T-helper 9 cell (primary cell): ENCODE measurements at places on chromosomes 13 and 19.

- peak; percentile 44 for DNase-seq
These were observed 14.9 kb downstream of the LAIR2 start for GRCh38 chr19:54517483-54517882.

DNA sequence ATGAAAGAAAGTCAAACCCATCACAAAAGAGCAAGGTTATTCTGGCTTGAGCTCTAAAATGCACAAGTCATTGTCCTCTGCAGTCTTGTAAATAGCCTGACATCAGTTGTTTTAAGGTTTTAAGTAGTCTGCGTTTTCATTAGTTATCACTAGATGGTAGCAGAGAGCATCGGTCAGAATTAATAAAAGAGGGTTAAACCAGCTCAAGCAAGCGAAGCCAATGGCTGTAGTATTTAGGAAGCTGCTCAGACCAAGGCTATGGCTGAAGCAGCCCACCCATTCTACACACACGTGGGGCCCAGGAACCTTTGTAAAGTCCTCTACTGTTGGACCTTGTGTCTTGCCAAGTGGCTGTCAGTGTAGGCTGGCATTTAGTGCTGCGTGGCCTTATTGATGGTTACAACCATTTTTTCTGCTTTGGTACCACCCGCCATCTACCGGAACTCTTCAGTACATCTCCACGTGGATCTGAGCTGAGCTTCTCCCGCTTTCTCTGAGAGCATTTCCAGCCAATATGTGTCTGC is 13.3 kb upstream of the ZNF57 start:
- DNase-seq = no peak

DNA sequence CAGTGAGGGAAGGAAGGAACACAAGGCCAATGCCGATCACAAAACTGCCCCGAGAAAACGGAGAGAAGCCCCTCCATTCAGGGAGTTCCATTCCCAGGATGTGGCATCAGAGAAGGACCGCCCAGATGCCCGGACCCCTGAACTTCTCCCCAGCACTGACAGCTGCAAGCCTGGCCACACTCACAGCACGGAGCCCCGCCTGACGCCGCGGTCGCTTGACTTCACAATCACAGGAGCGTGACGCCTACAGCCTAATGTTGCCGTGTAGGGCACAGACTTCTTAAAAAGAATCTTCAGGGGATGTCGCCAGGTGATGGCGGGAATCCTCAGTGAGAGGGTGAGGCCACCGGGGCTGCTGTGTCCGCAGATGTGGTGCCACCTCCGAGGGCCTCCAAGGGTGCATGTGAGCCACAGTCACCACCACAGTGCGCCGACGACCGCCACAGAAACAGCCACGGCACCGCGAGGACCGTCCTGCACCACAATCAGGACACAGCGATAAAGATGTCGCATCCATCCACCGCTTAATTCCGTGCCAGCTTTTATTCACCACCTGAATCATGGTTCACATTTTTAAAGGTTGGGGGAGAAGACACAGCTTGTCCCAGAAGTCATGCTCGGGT is 77.2 kb downstream of the SPACA7 start:
- DNase-seq = no peak

- peak; percentile 37 for DNase-seq
These were observed 7.8 kb upstream of the SERTAD1 start for GRCh38 chr19:40433391-40434216.

GRCh38 chr13:25982907-25983306 is 68.9 kb downstream of the SHISA2 start:
- no peak for DNase-seq

GRCh38 chr13:42377640-42378382 is 105.9 kb downstream of the AKAP11 start:
- DNase-seq = no peak

- no peak for DNase-seq
These were observed 2.1 kb downstream of the P2RY11 start for GRCh38 chr19:10113592-10113963.

DNA sequence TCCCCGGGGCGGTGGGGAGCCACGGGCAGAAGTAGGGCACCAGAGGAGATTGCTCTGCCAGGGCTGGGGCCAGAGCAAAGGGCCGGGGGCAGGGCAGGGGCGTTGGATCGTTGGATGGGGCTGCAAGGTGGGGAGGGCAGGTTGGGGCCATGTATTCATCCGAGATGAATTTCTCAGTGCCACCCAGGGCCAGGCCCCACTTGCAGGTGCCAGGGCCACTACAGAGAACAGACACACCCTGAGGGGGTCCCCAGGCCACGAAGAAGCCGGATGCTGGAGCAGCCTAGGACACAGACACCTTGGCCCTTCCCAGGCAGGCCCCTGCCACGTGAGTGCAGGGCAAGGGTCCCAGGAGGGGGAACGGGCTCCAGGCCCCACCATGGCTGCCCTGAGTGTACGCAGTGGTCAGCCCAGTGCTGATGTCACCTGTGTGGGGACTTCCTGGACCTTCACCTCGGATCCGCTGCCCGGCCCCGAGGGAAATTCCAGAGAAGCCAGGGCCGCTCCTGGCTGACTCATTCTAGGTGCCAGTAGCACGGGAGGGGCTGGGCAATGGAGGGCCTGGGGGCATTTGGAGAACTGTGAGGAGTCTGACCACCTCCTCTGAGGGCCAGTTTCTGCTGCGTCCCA is 9.6 kb upstream of the SBNO2 start:
- no peak for DNase-seq

- DNase-seq = no peak
These were observed 27.2 kb downstream of the COL4A2 start for GRCh38 chr13:110334256-110334655.

DNA sequence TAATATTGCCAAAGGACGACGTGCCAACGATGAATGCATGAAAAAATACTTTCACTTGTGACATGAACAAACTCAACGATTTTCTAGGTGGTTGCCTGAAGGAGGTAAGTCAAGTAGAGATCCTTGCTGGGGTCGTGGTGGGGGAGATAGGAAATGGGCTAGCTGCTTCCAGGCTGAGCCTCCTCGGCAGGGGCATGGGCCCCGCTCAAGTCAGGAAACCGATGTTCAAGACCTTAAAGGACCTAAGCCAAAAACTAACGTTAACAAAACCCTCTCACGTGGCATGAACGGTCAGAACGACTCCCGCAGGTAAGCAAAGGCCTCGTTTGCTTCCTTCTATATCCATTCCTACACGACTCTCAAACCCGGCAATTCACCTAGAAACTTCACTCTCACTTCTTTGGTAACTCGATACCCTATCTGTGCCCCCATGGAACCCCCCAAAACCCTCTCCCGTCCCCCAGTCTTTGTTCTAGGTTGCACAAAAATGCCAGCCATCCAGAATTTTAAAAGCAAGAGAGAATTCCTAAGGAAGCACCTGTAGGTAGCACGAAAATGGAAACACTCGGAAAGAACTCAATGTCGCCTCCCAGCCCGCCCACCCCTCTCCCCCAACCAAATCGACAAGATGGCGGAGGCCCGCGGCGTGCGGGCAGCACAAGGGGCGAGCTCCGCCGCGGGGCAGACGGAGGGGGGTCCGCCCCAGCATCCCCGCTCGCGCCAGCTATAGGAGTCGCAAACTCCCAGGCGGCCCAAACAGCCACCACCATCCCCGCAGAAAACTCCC is 13.6 kb downstream of the ACP4 start:
- DNase-seq = no peak

GRCh38 chr19:4693471-4694121 is 23.5 kb upstream of the MYDGF start:
- DNase-seq = no peak

GRCh38 chr13:31437975-31438374 is 238.2 kb downstream of the B3GLCT start:
- no peak for DNase-seq

- no peak for DNase-seq
These were observed 443.9 kb upstream of the SLC10A2 start for GRCh38 chr13:103510007-103510535.

GRCh38 chr13:110713642-110713952 is at the start of gene ING1:
TSS of gene ING1 (plus strand) at chr13:110713700. CDS start at chr13:110714150, 450 bp downstream.
- no peak for DNase-seq

- no peak for DNase-seq
These were observed 1681.5 kb downstream of the EFNB2 start for GRCh38 chr13:104854007-104854406.

- no peak for DNase-seq
These were observed 146.7 kb downstream of the USP12 start for GRCh38 chr13:27024776-27025492.

DNA sequence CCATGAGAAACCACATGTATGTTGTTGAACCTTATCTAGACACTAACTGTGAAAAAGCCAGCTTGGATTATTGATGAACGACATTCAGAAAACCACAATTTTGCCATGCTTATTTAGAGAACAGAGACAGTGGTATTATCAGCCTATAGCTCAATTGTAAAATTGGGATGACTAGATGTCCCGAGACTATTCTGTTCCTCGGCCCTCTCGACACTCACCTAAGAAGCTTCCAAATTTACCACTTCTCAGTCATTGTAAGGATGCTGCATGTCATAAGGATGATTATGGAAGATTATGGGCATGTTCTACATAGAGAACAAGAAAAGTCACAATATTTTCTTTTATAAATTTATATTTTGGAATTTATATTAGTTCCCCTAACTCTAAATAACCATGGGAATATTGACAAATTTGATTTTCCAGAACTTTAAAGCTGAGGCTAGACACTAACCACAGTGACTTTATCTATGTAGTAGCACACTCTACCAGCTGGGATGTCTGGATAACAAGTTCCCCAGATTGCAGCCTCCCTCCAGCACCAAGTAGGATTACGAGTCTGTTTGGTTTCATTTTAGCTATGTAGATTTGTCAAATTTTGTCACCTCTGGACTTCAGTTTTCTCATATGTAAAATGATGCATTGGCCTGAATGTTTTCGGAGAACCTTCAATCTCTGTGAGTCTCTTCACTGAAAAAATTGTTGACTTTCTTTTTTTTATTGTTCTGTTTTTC is 513.6 kb downstream of the IRS2 start:
- no peak for DNase-seq

DNA sequence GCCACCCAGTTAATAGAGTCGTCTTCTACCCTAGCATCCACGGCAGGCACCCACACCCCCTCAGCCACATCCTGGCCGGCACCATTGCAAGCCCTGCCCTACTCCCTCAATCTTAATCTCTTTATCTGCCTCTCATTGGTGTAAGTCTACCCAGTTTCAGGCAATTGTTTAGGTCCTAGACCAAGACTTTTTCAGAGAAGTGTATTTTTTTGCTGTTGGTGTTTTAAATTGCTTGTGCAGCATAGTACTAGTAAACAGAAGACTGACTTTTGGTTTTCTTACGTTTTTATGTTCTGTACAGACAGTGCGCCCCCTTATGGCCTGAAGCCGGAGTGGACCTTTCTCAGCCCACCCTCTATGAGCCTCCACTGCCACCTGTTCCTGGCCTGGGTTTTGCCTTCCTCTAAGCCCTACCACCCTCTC is 2.3 kb upstream of the LCP1 start:
- DNase-seq = peak; percentile 62

DNA sequence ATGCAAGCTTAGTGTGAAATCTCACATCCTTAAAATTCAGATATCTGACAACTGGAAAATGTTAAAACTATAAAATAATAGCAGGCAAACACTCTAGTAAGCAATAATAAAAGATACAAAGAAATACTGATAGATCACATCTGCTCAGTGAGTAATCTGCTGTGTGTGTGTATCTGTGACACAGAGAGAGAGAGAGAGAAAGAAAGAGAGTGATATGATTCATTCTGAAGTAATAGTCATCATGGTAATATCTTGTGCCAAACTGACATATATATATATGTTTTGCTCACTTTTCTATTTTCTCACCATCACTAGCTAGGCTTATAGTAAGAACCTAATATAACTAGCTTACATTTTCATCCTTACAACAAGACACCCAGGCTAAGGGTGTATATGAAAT is 288.0 kb upstream of the SLITRK6 start:
- DNase-seq = no peak

GRCh38 chr13:73074014-73074413 is 15.2 kb downstream of the KLF5 start:
- no peak for DNase-seq

GRCh38 chr13:79245937-79246577 is 160.0 kb downstream of the RBM26 start:
- DNase-seq = no peak
